ENCODE measurements at places on chromosomes 7 and 10.

GRCh38 chr10:85926986-85927385 lies 439.6 kb downstream of the GRID1 start:
- DNase-seq, result no peak

- no peak for DNase-seq
Observed at GRCh38 chr10:11170993-11171851, 153.6 kb downstream of the CELF2 start.

GRCh38 chr10:61860964-61861758 lies 40.3 kb upstream of the ARID5B start:
- no peak for DNase-seq

GRCh38 chr7:115023219-115023618 lies 101.3 kb downstream of the MDFIC start:
- DNase-seq, result no peak

DNA sequence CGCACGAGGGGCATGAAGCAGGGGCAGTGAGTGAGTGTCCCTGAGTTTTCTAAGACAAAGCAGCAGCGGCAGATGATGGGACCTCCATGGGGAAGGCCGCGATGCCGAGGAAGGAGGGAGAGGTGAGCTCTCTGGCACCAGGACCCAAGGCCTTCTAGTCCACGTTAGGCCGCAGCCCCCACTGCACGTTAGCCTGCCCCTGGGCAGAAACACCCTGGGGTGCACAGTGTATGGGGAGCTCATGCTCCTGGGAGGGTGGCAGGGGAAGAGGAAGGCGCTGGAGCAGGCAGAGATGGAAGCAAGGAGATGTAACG lies 97.3 kb upstream of the IKZF1 start:
- no peak for DNase-seq

DNA sequence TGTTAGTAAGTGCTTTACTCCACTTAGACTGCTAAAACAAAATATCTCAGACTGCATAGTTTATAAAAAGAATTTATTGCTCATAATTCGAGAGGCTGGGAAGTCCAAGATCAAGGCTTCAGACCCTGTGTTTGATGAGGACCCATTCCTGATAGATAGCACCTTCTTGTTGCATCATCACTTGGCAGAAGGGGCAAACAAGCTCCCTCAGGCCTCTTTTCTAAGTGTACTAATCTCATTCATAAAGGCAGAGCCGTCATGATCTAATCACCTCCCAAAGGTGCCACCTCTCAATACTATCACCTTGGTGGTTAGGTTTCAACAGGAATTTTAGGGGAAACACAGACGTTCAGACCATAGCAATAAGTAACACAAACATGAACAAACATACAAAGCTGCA lies 55.4 kb downstream of the CRPPA start:
- no peak for DNase-seq

- no peak for DNase-seq
Observed at GRCh38 chr10:84158550-84158949, 15.1 kb upstream of the GPR15LG start.

DNA sequence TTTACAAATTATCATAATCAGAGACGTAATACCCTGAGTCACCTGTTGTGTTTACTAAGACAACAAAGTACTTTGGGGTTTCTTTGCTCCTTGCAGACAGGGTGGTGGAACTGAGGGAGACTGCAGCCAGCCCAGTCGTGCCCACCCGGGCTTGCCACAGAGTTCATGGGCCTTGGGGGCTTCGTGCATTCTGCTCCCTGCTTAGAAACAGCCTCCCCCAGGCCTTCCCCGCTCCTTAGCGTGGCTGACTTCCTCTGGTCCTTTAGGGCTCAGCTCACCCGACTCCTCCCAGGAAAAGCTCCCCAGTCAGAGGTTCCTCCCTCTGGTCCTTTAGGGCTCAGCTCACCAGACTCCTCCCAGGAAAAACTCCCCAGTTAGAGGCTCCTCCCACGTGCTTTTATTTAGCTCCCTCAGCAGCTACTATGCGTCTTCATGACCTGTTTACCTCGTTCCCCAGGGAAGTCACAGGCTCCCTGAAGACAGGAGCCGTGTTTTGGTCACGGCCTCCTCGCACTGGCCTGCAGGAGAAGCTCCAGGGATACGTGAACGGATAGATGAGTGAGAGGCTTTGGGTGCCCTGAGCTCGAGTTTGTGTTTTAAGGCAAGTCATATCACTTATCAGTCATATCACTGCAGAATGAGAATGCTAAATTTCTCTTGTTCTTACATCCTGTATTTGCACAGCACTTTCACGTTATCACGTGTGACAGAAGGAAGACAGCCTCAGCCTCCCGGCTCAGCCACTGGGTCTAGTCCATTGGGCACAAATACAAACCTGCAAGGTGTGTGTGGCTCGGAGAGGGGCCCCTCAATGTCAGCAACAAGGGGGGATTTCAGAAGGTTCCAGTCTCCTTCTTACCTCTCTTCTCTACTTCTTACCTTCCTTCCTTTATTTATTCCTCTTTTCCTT lies 52.7 kb upstream of the VIPR2 start:
- DNase-seq, result peak; percentile 53

DNA sequence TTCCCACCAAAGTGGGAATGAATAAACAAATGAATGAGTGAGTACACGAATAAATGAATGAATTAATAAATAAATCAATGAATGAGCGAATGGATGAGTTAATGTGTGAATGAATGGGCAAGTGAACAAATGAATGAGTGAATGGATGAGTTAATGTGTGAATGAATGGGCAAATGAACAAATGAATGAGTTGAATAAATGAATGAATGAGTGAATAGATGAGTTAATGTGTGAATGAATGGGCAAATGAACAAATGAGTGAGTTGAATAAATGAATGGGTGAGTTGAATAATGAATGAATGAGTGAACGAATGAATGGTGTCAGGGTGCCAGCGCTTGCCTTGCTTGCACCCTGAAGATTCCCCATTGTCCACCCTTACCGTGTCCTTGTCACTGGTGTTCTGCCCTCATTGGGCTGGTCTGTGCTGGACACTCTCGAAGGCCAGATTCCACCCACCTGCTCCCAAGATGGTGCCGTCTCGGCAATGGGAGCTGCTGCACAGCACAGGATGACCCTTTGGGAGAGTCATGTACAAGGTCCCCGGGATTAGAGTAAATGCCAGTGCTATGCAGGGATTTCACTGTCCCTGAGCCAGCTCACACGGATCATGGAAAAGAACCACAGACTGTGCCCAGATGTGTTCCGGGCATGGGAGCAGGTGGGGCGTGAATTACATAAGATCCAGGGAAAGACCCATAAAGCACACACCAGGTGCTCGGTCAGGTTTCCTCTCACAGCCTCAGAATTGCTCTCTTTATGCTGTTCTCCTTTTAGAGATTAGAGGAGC lies 83.2 kb downstream of the CAMK1D start:
- DNase-seq, result no peak

- no peak for DNase-seq
Observed at GRCh38 chr7:70477036-70478010, 654.6 kb upstream of the GALNT17 start.

- DNase-seq, result no peak
Observed at GRCh38 chr10:62540389-62540788, 166.2 kb downstream of the ZNF365 start.

DNA sequence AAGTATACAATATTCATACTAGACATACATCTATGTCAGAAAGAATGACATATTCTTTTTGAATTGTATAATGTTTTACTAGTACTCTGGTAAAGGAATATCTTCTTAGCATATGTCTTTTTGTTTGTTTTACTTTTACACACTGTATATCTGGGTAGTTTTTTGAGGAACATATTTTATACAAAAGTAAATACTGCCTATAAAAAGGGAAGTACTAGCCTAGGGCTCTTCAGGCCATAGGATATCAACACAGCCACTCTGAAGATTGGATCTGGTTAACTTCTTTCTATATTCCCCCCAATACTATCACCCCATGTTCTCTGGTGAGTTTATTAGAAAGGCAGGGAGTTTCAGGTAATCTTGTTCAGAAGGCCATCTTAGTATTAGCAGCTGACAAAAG lies 134.6 kb downstream of the ZNF438 start:
- DNase-seq, result no peak

- DNase-seq, result peak; percentile 38
Observed at GRCh38 chr10:86110156-86110786, 256.3 kb downstream of the GRID1 start.

- DNase-seq, result no peak
Observed at GRCh38 chr10:63110940-63111339, 22.2 kb upstream of the NRBF2 start.

GRCh38 chr10:121284936-121285335 lies 313.3 kb downstream of the FGFR2 start:
- DNase-seq, result no peak

- DNase-seq, result peak; percentile 32
Observed at GRCh38 chr10:132612571-132613504, 75.3 kb downstream of the INPP5A start.

- no peak for DNase-seq
Observed at GRCh38 chr10:36388166-36388565, 737.2 kb upstream of the ANKRD30A start.

- DNase-seq, result no peak
Observed at GRCh38 chr7:17632384-17632783, 307.9 kb downstream of the SNX13 start.

DNA sequence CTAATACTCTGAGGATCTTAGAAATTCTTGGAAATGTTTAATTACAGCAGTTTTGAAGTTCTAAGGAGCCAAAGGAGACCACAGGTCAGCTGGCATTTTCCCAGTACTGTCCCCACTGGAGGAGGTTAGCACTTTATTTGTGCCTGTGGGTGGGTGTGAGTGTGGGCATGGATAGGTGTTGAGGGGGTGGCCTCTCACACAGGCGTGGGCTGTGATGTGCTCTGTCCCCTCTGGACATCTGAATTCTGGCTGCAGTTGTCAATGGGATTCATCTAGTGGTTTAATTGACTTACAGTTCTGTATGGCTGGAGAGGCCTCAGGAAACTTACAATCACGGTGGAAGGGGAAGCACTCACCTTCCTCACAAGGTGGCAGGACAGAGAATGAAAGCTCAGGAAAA lies 135.4 kb upstream of the NAMPT start:
- no peak for DNase-seq

DNA sequence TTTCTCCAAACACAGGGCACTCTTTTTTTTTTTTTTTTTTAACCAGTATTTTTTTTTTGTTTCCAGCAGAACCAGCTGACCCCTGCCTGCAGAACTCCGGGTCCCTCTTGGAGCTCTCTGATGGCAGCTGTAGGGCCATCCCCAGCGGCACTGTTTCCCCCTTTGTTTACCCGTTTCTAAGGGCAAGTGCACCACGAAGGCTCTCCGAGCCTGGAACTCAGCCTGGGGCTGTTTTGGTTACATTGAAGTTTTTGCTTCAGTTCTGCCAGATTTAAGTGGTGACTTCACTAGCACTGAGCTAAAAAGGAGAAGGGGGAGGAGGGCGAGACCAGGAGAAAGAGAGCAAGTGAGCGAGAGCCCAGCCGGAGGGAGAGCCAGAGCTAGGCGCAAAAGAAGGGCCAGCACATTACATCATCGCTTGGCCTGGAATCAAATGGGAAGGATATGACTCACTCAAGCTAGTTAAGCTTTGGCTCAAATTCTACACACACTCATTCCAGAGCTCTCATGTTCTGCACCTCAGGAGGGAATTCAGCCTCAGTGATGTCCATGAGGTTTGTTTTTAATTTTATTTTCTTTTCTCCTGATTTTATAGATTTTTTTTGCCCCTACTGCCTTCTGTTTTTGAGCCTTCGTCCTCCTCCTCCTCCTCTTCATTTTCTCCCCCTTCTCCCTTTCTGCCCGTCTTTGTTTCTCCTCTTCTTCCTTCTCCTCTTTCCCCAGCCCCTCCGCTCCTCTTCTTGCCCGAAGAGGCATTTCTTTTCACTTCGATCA lies 272.3 kb downstream of the TRIL start:
- peak; percentile 58 for DNase-seq

DNA sequence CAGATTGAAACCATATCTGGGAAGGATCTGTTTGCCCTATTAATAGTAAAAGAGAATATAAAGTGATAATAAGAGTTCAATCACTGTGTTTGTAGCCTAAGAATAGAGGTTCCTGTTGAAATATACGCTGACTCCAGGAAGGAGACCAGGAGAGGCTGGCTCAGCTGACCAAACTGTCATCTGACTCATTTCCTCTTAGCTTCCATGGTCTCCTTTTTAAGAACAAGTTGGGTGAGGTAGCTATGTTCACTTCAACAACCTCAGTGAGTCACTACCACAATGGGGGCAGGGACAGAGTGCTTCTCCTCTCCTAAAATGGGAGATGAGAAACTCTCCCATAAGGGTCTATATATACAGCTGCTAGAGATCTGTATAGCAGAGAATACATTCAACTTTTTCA lies 543.3 kb downstream of the CALN1 start:
- DNase-seq, result no peak

DNA sequence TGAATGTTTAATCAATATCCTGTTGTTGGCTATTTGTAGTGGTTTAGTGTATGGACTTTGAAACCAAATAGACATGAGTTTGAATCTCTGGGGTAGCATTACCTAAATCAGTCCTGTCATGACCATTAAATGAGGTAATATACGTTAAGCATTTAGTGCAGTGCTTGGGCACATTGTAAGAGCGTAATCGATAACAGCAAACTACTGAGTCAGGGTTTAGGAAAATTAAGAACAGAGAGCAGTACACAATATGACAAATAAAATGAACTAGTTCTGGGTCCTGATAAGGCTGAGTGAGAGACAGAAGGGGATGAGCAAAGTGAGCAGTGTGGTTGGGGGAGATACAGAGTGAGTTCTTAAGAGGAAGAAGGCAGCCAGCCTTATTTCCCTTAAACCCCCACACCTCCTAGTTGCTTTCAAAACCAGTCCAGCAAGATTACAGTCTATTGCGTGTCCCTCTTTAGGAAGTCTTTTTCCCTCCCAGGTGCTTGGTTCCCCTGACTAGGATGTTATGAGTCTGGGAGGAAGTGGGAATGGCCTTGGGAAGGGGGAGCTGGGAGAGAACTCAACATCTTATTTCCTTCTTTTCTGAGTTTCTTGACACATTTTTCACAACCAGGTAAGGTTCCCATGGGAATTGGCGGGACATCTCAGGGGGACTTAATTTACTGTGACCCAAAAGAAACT lies 171.0 kb downstream of the SND1 start:
- no peak for DNase-seq

- DNase-seq, result no peak
Observed at GRCh38 chr7:1149351-1149794, 10.6 kb downstream of the ZFAND2A start.

- no peak for DNase-seq
Observed at GRCh38 chr7:609365-609764, 89.7 kb upstream of the PDGFA start.

- peak; percentile 83 for DNase-seq
Observed at GRCh38 chr10:103855424-103855823, at the start of gene SH3PXD2A. Gene SH3PXD2A, minus strand, starts transcription at chr10:103855576. Its CDS starts 310 bp downstream, at chr10:103855266.

DNA sequence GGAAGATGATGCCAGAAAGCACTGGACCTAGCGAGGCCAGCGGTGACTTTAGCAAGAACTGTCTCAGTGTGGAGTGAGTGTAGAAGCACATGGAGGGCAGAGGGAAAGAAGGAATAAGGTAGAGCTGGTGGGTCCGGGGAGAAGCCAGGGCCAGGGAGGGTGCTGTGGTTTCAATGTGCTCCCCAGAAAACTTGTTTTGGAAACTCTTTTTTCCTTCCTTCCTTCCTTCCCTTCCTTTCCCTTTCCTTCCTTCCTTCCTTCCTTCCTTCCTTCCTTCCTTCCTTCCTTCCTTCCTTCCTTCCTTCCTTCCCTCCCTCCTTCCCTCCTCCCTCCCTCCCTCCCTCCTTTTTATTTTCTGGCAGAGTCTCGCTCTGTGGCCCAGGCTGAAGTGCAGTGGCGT lies 5.5 kb upstream of the RARRES2 start:
- DNase-seq, result no peak

Measured in neural progenitor cell (in vitro differentiated cells).